ENCODE measurements at places on chromosomes 4 and X.
A peak's percentile ranks its signal among the peaks of the same experiment; 100 is the strongest.

- no peak for DNase-seq
These were observed 157.1 kb downstream of the CPXCR1 start for GRCh38 chrX:88903989-88904718.

DNA sequence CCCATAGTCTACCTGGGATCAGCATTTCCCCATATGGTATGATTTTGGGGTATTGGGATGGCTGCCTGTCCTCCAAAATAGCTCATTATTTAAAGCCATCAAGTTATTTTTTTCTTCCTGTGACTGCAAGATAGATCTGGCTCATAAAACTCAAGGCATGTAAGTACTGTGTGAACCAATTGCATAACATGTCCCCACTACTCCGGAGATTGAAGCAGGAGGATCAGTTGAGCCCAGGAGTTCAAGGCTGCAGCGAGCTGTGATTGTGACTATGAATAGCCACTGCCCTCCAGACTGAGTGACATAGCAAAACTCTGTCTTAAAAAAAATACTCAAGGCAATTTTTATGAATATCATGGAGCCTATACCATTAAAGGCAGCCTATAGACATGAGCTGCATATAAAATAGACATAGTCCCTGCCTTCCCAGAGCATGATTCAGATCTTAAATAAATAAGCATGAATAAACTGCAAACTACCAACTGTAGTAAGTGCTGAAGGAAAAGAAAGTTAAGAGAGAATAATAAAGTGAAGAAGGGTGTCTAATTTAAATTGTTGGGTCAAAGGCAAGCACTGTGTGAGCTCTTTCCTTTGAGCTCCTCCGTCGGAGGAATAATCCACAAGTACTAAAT lies 16.9 kb upstream of the MMAA start:
- DNase-seq, result no peak

DNA sequence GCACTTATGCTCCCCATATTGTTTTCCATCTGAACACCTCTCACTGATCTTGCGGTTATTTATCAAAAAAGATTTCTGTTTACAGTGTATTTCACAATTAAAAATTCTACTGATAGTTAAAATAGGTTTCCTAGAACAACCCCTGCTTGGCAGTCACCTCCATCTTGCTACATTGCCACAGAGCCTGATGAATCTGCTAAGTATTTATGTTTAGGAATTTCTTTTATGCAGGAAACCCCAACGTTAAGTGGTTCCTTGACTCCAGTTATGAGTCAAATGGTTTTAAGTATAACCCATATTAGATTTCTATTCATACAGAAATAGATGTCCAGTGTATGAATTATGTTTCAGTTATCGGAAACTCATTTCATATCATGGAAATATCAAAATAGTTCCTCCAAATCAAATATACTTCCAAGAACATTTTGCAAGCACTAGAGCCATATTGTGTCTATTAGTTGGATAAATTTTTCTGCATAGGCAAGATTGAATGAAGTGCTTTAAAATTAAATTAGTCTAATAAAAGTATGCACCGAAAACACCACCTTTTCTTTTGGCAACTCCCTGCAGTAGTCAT lies 20.6 kb downstream of the GALNT7 start:
- DNase-seq, result no peak

DNA sequence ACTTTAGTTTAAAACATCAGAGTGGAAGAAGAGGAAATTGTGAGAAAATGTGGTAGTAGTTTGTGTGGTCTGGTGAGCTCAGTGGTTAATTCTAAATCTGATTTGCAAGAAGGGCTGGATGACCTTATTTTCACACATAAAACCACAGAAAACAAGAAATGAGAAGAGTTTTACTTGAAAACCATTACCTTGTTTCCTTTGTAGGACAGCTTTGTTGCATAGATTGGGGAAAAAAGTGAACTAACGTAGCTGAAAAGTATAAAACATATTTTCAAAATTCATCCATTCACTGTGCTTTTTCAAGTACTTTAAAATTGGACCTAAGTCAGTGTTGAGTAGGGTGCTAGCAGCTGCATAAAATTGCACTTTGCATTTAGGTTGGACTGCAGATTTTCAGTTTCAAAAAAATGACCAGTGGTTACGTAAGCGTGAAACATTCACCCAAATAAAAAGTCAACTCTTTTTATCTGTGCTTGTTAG lies 211.3 kb downstream of the ARHGAP10 start:
- DNase-seq, result peak; percentile 18

DNA sequence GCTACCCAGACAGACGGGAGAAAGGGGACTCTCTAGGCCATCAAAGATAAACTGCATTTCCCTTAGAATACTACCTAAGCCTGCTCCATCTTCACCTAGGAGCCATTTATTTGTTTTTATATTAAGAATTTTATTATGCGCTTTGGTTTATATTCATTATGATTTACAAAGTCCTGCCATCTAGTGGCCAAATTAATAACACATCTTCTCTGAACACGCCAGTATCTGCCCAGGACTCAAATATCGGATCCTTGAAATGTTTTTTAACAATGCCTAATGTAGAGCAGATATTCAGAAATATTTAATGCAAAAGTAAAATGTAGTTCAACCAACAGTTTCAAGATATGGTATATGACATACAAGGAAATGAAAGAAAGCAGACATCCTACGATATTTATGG lies 20.8 kb upstream of the PRPS2 start:
- no peak for DNase-seq

DNA sequence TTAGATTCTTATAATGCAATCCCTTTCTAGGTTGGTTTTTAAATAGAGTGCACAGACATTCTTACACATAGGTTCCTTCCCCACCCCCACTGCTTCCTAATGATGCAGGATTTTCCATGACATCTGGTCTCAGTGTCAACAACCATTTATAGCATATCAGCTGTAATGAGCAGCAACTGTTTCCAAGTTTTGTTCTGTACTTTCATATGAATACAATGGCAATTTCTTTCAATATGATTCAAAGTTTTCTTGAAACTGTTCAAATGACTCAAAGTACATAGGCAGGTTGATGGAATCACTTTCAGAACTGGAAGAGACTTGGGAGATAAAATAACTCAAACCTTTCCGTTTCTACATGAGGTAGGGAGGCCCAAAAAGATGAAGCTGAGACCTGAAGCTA lies 220.7 kb downstream of the CAMK2D start:
- no peak for DNase-seq

- no peak for DNase-seq
These were observed 649.6 kb upstream of the NDST4 start for GRCh38 chr4:115763051-115763450.

- no peak for DNase-seq
These were observed 173.7 kb downstream of the PABPC4L start for GRCh38 chr4:134027931-134028330.

Measured in GM18507 (cell line).